Stimulated activated CD8-positive, alpha-beta memory T cell treated with anti-CD3 and anti-CD28 coated beads, Interleukin-4, amount 100 ng/mL, for 48 hours (primary cell): ENCODE measurements at places on chromosomes 1 and 21.

DNA sequence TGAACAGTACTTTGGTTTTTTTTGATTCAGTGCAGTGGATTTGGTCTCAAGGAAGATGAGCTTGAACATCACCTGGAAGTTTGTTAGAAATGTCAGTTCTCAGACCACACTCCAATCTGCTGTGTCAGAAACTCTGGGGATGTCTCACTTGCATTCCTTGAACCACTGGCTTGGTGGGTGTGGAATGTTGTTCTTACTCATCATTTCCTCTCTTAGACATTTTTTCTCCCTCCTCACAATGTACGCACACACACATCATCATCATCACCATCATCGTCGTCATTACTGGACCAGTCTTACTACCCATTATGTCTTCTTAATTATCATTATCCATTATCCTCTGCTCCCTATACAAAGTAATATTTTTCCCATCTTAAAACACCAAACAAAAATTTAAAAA, 91.9 kb upstream of the KCNK2 start:
- DNase-seq: no peak

GRCh38 chr1:38392861-38393260, 346.3 kb upstream of the POU3F1 start:
- DNase-seq: no peak

- DNase-seq: no peak
Observed at GRCh38 chr1:75632350-75632949, 21.5 kb upstream of the SLC44A5 start.

DNA sequence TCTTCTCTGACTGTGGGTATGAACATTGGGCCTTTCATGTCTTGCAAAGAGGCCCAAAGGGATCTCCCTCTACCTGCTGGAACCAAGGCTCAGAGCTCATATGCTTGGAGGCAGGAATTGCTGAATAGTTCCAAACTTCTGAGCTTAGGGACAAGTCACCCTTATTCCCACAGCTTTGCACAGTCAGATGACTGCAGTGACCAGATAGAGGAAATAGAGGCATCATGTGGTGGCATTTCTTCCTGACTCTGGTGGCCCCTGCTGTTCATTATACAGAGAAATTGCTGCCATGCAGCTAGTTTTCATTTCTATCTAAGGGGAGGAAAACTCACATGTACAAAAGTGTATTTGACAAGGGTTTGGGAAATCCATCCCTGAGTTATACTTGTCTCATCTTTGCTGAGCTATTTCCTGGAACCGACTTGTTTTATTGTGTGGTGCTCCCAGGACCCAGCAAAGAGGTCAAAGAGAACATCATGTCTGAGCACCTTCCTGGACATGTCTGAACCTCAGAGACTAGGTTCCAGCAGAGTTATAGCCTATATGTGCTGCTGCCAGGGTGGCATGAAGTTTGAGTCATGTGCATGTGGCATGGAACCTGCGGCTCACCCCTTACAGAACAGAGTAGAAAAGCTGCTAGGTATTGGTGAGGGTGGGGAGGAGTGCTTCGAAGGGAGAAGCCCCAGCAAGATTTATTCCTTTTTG, 131.2 kb downstream of the PIK3R3 start:
- DNase-seq: no peak

DNA sequence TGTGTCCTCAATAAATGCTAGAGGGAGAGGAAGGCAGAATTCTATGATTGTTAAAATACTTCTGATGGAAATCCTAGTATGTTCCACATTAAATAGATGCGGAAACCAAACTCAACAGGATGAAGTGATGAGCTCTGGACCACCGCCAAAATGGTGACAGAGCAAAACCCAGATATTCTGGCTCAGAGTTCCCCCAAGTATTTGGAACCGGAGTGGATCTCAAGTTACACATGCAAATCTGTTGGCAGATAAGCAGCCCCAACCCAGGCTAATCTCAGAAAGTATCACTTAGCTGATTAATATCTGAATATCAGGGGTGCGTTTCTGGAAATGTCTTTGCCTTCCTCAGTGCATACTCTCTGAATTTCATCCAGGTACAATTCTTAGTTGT, 17.4 kb upstream of the GRHL3 start:
- DNase-seq: no peak

DNA sequence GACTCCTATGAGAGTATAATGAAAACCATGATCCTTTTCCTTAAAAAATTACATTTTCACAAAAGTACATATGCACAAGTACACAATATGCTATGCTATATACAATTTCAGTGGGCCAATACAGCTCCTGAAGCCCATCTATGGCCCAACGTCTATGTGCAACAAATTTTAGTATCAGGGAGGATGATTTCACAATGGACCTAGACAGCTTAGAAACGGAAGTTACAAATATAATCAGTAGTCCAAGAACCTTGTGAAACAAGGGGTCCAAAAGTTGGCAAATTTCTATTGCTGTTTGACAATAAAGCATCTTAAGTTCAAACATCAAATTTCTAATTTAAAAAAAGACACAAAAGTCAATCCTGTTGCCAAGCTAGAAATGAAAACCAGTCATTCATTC, 87.0 kb downstream of the DPYD start:
- DNase-seq: no peak

GRCh38 chr1:84427250-84428188, 29.2 kb downstream of the DNASE2B start:
- no peak for DNase-seq

GRCh38 chr1:97105531-97105930, 383.9 kb downstream of the PTBP2 start:
- no peak for DNase-seq

DNA sequence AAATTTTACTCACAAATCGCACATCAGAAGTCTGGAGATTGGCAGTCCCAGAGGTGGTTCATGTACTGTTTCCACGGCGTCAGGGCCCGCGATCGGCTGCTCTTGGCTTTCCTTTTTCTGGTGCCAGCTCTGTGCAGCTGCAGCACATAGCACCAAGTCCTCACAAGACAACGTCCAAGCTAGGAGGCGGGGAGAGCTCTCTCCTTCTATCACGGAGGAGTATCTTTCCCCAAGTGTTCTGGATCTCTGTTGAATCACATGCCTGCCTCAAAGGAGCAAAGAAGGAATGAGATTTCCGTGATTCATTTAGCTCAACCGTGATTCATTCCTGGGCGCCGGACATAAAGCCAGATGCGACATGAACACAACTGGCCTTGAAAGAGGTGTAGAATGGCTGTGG, 25.5 kb downstream of the MT1HL1 start:
- no peak for DNase-seq
